Epithelial cell of esophagus (primary cell): ENCODE measurements at places on chromosomes 3 and 15.

GRCh38 chr3:184952671-184953070 is 140.7 kb downstream of the VPS8 start:
- DNase-seq: peak; percentile 45

DNA sequence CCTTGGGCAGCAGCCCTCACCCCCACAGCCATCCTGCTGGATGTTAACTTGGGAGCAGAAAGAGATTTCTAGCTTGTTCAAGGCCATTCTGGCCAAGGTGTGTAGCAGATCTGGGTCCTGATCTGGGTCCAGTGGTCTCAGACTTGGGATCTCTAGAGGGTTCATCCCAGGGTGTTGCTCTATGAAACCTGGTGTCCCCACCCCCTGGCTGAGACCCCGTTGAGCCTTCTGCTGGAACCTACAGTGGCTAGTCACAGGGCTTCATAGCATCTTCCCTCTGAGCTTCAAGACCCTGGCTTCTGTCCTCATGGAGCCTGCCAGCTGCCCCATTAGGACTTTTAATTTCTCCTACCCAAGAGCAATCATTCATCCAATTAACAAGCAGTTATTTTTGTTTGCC is 64.3 kb downstream of the EPHB1 start:
- no peak for DNase-seq

GRCh38 chr3:15434756-15435155 is 7.4 kb downstream of the EAF1 start:
- DNase-seq: no peak

DNA sequence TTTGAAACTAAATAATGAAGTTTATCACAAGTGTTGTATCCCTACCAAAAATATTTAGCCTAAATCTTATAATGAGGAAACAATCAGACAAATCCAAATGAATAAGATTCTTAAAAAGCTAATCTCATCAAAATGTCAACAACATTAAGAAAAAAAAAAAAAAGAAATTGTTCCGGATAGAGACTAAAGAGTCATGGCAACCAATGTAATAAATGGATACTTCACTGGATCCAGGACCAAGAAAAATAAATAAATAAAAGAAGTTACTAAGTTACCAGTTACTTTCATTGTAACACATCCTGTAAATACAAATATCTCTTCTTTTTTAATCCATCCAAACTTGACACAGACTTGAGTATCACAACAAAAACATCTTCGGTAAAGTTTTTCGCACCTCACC is 607 bp downstream of the MRPL47 start:
- no peak for DNase-seq

GRCh38 chr15:72139667-72140066 is 21.5 kb downstream of the SENP8 start:
- DNase-seq: no peak

DNA sequence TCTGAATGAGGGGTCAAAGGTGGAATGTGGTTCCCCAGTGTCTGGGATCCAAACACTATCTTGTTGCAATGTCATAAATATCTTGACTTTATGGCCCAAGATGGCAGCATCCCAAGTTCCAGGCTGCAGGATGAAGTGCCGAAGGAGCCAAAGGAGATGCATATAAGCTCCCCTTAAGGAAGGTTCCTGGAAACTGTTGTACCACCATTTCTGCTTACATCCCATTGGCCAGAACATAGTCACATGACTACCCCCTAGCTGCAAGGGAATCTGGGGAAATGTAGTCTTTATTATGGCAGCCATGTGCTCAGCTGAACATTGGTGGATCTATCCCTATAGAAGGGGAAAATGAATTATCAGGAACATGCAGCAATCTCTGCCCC is 54.3 kb downstream of the BDH1 start:
- DNase-seq: no peak

GRCh38 chr3:18529631-18530030 is 104.5 kb upstream of the SATB1 start:
- DNase-seq: no peak

DNA sequence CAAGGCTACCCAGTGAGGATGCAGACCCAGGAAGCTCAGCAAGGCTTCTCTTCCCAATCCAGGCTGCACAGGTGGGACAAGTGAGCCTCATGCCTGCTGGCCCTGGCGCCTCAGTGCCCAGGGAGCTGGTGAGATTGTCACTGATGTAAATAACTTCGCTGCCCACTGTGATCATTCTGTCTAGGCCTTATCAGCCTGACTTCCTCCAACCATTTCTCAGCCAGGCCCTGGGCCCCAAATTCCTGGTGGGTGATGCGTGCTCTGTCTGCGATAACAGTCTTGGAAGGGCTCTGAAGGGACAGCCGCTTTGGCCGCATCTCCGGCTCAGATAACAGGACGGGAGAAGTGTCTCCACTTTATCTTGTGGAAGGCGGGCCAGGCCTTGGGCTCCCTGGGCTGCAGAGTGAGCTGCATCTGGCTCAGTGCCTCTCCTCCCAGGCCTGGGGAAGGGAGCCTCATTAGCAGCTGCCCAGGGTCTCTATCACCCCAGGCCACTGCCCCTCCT is 2.2 kb upstream of the FBLN2 start:
- no peak for DNase-seq

DNA sequence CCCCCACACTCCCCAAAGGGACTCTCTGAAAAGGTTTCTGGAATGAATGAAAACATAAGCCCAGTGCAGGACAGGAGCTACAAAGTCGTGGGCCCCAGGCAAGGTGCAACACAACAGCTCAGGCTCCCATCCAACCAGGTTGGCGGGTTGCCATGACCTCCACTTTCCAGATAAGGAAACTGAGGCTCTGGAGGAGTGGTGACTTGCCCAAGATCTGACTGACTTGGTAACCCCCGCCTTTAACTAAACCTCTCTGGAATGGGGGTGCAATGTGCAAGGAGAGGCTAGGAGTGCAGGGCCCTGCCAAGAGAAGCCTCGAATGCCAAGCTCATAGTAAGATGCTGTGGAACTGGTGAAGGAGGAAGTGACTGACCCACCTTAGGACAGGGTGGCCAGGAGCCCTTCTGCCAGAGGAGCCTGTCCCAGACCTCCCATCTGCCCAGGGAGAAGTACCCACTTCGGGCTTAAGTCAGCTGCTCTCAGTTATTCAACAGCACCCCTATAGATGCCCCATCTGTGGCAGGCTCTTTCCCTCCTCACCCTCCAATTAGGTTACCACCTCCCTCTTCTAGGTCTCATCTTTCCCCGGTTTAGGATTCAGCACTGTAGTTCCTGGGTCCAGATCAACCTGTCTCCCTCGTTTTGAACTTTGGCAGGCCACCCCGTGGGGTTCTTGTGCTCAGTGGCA is 553 bp upstream of the TNNC1 start:
- no peak for DNase-seq

DNA sequence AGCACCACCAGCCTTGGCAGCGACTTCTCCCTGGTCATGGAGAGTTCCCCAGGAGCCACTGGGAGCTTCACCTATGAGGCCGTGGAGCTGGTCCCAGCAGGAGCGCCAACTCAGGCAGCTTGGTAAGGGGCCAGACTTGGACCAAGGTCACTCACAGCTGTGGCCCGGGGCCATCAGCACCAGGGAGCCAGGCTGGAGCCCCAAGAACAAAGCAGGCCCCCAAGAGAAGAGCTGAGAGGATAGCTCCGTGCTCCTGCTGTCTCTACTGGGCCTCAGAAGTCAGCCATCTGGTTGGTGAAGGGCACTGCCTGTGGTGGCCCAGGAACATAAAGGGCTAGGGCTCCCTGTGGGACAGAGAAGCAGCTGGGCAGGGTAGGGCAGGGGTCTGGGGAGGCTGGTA is 14.7 kb upstream of the CPNE9 start:
- no peak for DNase-seq

DNA sequence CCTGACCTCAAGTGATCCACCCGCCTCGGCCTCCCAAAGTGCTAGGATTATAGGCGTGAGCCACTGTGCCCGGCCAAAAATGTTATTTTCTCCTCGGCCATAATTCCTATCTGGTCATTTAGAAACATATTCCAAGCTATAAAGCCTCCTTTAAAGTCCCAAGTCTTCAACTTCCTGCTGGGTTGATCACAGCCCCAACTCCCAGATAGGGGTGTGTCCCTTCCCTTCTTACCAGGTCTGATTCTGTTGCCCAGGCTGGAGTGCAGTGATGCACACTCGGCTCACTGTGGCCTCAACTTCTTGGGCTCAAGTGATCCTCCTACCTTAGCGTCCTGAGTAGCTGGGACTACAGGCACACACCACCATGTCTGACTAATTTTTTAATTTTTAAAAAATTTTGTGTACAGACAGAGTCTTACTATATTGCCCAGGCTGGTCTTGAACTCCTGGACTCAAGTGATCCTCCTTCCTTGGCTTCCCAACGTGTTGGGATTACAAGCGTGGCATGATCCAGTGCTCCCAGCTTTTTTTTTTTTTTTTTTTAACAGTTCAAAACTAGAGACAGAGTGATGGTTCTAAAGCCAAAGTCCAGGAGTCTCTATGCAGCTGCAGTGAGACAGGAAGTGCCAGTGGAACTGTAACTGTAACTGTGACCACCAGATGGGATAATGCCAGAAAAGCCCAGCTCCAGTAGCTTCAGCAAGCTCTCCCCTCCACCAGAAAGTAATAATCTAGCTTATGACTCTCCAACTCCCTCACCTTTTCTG is 8.2 kb upstream of the PRKAR2A start:
- no peak for DNase-seq

GRCh38 chr3:182959474-182960350 is 20.6 kb downstream of the DCUN1D1 start:
- DNase-seq: no peak

DNA sequence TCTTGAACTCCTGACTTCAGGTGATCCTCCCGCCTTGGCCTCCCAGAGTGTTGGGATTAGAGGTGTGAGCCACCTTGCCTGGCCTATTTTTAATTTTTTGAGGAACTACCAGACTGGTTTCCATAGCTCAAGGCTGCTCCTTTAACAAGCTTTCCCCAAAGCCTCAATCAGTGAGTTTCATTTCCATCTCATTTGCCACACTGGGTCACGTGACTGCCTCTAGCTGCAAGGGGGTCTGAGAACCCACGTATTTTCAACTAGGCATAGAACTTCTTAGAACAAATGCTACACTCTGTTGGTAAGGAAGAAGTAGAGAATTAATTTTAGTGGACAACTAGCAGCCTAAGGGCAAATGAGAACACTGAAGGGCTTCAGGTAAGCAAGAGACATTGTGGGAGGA is 3.1 kb upstream of the CD276 start:
- no peak for DNase-seq

- no peak for DNase-seq
Observed at GRCh38 chr3:197580253-197580691, 24.5 kb upstream of the BDH1 start.

GRCh38 chr3:141680620-141681389 is 57.3 kb upstream of the RNF7 start:
- DNase-seq: peak; percentile 74

DNA sequence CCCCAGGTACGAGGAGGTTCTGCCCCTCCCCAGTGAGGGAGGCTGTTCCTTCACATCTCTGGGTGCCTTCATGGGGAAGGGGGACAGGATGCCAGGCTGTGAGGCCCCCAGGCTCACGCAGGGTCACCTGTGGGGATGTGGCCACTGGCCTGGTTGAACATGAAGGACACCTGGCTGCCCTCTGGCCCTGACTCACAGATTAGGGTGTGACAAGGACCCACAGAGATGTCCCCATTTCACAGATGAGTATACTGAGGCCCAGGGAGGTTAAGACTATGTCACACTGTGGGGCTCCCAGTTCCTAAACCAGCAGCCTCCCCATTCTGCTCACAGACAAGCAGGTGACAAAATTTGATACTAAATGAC is 42.4 kb downstream of the PCSK6 start:
- no peak for DNase-seq

DNA sequence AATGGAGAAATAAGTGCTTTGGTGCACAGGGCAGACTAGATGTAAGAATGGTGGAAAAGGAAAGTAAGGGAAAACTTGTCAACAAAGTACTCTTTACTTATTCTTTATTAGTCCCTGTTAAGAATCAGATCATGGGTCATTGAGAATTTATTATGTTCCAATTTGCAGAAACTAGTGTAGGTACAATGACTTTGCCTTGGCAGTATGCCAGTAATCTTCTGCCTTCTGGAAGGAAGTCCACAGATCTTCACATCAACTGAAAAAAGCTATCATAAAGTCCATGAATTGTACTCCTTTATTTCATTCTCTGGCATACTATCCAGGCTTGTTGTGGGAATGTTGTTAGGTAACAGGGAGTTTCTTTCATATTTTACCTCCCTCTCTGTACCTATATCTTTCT is 88.2 kb upstream of the FLNB start:
- no peak for DNase-seq

DNA sequence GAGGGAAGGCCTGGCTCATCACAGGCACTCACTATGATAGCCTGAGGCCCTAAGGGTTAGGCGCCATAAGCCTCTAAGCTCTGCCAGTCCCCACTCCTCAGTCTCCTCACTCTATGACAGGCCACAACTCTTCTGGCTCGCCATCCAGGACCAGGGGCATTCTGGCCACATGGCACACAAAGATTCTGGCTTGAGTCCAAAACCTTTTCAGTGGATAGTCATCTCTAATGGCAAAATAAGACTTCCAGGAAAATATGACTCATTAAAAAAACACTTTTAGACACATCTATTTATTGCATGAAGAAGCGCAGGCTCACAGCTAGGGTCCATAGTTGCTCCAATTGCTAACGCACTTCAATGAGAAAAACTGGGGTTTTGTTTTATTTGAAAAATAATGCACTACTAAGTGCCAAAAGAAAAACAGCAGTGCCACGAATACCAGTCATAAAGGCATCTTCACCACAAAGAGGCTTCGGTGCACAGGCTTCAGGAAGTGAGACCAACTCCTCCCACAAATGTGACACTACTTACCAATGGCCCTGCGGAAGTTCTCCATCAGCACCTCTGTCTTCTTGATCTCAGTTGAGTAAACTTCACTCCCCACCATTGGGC is 11.1 kb downstream of the RUVBL1 start:
- DNase-seq: peak; percentile 87

DNA sequence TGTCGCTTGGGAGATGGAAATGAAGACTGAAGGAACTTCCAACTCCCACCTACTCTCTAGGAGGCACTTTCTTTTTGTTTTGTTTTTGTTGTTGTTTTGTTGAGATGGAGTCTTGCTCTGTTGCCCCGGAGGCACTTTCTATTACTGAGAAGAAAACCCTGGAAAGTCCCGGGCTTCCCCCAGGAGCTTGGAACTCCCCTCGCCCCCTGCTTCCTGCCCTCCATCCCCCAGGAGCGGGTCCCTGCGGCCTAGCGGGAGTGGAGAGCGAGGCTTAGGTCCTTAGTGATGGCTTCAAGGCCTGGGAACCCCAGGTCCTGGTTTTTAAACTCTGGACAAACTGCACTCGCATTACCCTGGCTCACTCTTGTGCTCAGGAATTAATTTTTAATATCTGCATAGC is 195.7 kb downstream of the OCA2 start:
- no peak for DNase-seq

GRCh38 chr15:70225416-70225815 is 127.7 kb upstream of the TLE3 start:
- no peak for DNase-seq

DNA sequence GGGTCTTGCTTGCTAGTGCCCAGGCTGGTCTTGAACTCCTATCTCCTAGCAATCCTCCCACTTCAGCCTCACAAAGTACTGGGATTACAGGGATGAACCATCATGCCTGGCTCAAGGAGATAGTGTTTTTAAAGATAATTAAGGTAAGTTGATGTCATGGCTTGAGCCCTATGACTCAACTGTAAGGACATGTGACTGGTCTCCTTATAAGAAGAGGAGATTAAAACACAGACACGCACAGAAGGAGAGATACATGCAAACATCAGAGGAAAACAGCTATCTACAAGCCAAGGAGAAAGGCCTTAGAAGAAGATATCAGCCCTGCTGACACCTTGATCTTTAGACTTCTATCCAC is 220.4 kb upstream of the GADL1 start:
- DNase-seq: no peak
